Activated CD4-positive, alpha-beta T cell treated with anti-CD3 and anti-CD28 coated beads, Interleukin-2, amount 50 U/mL, for 4 hours (primary cell): ENCODE measurements at places on chromosomes 6 and 20.

DNA sequence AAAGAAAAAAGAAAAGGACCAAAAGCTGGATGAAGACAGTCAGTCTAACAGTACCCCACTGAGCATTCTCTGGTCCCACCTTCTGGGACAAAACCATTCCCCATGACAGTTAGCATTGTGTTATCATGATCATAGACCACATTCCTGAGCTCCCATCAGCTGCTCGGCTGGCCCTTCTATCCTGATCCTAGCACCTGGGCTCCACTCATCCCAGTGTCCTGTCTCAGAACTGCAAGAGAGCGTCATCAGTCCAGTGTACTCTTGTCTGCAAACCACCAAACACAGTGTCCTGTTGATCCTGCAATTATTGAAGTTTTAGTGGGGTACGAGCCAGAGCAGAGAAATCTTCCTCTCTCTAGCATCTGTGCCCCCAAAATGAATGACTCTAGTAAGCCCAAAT lies 16.0 kb upstream of the TAAR1 start:
- no peak for DNase-seq

DNA sequence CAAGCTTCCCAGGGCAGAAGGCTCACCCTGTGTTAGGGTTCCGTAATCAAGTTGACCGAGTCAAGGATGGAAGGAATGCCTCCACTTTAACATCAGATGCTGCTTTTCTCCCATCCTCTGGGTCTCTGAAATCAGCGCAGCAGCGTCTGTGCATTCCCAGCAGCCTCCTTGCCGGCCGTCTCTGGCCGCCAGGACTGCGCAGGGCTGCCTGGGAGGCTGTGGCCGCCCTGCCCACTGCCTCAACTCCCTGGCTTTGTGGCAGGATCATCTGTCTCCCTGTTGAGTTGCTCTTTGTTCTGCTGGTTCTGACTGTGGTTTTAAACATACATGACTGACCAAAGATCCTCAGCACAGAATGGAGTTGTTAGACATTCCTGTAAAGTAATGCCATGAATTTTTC lies 56.5 kb downstream of the DLL1 start:
- no peak for DNase-seq

GRCh38 chr20:2103461-2104153 lies 2.0 kb downstream of the STK35 start:
- DNase-seq: no peak

DNA sequence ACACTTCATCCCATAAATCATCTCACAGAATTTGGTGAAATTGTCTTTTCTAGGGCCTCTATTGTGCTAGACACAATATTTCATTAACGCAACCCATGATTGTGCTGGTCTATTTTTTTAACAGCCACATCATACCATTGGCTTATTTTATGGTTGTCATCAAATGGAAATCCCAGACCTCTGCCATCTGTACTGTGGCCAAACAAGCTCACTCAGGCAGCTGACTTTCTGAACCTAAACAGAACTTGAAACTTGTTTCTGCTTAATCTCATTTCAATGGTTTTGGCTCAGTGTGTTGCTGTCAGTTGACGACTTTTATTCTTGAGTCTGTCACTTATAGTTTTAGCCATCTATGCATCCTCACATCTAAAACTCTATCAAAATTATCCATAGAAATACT lies 111.8 kb downstream of the HAO1 start:
- no peak for DNase-seq

DNA sequence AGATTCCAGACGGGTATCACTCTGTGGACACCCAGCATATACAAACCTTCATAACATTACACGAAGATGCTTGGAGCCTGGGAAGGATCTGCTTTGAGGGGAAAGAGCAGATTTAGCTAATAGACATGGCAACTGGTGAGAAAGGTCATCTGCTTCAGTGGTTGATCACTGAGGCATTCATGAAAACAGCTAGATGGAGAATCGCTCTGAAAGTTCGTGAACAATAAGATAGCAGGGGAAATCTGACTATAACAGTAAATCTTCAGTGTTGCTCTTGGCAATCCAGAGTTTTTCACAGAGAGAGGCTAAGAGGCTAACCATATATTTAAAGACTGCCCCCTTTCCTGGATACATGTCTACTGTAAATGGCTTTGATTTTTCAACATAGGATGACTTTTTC lies 245.3 kb downstream of the FARS2 start:
- DNase-seq: no peak

DNA sequence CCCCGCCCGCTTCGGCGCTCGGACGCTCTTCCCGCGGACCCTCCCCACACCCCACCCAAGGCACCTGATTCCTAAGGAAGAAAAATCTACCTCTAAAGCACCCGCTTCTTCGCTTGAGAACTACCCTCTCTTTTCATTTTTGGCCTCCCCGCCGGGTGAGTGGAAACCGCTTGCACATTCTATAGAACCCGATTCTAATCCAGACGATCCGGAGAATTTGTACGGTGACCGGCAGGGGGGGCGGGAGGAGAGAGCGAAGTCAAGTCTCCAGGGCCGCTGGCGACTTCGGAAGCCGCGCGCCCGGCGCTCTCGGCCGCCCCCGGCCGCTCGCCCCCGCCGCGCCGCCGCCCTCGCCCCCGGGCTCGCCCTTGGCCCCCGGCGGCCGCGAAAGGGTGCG lies at the start of gene RBM24:
TSS of gene RBM24 (plus strand) at position 262 of the 397 bp plus-strand sequence. CDS start 221 bp downstream, outside the sequence.
- no peak for DNase-seq

- DNase-seq: no peak
These were observed 30.7 kb upstream of the ADIG start for GRCh38 chr20:38550274-38550673.

- no peak for DNase-seq
These were observed 3.3 kb downstream of the TAB2 start for GRCh38 chr6:149320796-149321195.

DNA sequence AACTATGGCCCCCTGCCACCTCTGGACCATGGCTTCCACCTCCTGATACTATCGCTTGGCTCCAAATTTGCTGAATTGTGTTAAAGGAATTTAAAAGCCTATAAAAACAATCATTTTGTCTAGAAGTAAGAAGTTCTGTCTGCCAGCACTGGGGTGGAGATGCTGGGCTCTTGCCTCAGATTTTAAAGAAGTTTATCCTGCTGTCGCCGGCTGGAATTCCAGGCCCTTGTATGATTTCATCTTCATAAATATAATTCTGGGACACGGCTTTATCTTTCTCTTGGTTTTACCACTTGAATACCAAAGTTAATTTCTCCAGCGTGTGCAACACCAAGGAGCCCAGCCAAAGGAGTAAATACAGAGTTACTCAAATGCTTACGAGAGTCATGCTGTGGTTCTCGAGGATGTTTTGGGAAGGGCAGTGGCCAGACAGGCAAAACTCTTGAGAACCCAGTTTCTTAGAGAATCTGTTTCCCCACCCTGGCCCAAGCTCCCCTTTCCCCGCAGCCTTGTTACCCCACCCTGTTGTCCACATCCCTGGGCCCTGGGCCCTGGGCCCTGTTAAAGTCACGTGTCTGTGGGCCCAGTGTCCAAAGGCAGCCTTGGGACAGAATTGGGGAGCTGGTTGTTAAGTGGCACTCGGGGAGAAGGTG lies 31.9 kb downstream of the C6orf89 start:
- DNase-seq: no peak

DNA sequence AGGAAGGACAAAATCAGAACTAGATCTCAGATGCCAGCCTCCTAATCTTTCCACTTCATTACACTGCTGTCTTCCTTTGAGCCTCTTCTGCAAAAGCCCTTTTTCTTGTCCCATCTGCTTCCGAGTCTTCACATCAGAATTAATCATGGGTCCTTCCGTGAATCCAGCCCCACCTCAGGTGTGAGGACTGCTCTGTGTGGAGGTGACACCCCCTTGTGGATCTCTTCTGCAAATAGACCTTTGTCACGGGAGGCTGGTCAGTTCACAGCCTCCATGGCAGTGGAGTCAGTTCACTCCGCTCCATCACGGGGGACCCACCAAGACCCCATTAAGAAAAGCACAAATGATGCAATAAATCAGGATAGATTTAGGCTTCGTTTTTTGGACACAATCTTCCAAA lies 171.1 kb downstream of the ADAT2 start:
- peak; percentile 2 for DNase-seq

DNA sequence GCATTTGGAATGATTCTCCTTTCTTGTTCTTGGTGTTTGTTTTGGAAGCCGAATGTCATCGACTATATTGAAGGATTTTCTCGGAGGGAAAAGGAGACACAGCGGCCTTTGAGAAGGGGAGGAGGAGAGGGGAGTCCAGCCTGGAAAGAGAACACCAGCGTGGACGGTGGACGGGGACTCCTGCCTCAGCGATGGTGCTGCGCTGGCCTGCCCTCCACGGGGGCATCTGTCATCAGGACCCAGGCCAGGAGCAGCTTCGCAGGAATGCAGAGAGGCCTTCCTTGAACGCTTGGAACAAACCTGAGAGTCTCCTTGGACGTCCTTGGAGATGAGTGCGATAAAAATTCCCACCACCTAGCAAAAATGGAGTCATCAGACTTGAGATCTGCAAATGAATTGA lies 8.3 kb upstream of the C6orf118 start:
- no peak for DNase-seq

GRCh38 chr6:47245745-47246371 lies 63.8 kb downstream of the TNFRSF21 start:
- DNase-seq: no peak

- no peak for DNase-seq
These were observed 12.4 kb downstream of the CD40 start for GRCh38 chr20:46130534-46130933.

DNA sequence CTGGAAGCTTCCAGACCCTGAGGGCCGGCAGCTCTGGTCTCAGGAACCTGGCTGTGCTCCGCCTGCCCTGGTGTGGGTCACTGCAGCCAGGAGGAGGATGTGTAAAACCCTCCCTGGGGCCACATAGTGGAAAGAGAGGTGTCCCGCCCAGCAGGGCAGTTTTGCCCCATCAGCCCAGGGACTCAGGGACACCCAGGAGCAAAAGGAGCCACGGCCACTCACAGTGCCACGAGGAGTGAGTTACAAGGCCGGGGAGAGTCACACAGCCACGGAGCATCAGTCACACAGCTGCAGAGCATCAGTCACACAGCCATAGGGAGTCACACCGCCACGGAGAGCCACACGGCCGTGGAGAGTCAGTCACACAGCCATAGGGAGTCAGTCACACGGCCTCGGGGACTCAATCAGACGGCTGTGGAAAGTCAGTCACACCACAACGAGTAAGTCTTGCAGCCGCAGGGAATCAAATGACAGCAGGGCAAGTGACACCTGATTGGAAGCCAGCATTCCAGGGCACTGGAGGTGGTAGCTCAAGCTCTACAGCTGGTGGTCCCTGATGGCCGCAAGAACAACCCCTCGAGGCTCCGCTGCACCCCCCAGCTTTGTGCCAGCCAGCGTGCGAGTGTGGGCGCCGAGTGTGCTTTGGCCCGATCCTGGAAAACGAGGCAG lies 60.9 kb downstream of the DLL1 start:
- DNase-seq: no peak

GRCh38 chr6:69791065-69791471 lies 5.7 kb downstream of the LMBRD1 start:
- no peak for DNase-seq

GRCh38 chr20:64039293-64040160 lies 3.5 kb downstream of the C20orf204 start:
- no peak for DNase-seq

GRCh38 chr6:7546020-7546369 lies 4.5 kb downstream of the DSP start:
- DNase-seq: no peak

DNA sequence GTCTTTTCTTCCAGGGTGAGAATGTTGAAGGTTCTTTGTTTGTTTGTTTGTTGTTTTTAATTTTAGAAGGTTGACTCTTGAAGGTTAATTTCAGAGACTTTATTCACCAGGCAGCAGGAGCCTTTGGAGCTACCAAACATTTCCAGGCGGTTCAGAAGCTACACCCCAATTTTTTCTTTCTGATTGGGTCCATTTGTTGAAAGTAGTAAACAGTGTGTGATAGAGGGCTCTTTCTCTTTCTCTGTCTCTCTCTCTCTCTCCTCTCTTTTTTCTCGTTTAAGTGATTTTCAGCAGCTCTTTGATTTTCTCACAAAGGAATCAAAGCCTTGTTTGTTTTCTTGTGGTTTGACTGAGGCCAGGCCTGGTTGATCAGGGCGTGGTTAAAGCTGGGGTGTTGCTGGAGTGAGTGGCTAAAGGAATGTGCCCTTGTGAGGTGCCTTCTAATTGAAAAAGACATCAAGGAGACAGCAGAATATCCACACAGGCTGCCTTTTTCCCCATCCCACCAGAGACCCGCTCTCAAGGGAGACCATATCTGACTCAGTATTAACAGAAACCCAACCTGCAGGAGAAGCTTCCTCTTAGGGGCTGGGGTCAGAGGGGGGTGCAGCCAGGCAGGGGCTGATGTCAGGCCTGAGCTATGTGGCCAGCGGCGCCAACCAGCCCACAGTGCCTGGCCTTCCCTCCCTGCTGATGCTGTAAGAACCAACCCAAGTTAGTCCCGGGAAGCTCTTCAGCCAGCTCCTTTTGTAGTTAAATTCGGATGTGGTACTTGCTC lies 40.4 kb upstream of the NAA20 start:
- DNase-seq: no peak

- DNase-seq: no peak
These were observed 59.0 kb upstream of the EEF1A1 start for GRCh38 chr6:73579851-73580246.

DNA sequence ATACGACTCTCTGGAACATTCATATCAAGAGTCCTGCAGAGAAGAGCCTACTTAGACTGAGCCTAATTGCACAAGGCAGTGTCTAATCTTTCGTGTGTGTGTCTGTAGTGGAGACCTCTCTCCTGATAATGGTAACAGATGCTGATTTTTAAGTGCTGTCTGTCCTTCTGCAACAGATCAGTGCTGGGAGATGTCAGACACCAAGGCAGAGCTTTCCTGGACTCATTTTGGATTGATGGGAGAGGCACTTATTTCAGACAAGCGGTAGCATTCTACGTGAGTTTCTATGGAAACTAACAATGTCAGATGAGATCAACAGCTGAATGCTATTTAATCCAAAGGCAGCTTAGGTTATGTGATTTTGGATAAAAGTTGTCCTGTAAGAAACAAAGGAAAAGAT lies 167.6 kb downstream of the PLCB4 start:
- no peak for DNase-seq

- no peak for DNase-seq
These were observed 113.5 kb downstream of the JARID2 start for GRCh38 chr6:15359335-15359862.

GRCh38 chr6:108476847-108477430 lies 83.8 kb upstream of the FOXO3 start:
- no peak for DNase-seq

GRCh38 chr6:4299476-4299875 lies 164.1 kb upstream of the ECI2 start:
- no peak for DNase-seq

DNA sequence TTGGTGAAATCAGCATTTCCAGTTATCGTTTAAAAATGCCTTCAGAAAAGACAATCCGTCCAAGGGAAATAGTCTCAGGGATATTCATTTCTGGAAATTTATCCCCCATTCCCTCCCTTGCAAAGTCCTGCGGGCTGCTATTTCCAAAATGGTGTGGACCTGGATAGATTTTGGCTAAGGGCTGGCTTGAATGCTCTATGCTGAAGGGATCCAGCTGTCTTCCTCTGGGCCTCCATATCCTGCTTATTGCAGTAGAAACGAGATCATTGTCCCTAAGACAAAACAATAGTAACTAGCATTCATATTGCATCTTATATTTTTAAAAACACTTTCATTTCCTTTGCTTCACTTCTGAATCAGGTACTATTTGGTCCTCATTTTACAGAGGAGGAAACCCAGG lies 129.9 kb downstream of the ANKRD60 start:
- DNase-seq: no peak
